ENCODE measurements at places on chromosomes 11 and 22.
A peak's percentile ranks its signal among the peaks of the same experiment; 100 is the strongest.

DNA sequence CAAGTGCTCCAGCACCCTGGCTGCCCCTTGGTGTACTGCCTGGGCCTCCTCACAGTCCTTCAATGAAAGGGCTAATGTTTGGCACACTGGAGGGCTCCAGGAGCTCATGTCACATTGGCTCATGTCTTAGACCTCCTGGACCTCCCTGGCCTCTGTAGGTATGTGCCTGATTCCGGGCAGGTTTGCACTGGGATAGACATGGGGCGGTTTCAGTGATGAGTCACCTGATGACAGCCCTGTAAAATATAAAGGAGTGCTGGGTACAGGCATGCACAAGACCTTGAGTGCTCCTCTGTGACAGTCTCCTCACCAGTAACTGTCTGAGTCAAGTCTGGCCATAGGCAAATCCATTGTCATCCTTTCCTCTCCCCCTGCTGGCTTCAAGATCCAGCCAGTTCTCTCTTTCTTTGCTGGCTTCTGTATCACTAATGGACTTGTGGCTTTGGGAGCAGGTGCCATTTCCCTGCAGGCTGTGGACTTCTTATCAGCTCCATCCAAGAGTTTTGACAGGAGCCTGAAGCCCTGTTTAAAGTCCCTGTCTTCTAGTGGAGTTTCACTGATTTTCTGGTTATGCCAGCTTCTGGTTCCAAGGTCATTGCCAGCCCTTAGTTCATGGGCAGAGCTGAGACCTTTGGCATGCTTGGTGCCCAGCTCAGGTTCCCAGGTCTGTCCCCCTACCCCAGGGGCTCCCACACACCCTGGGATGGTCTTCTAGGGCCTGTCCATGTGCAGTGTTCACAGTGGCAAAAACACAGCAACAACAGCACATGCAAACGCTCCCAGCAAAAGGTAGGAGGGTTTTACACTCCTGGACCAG is 22.7 kb upstream of the P2RY2 start:
- DNase-seq, result no peak

DNA sequence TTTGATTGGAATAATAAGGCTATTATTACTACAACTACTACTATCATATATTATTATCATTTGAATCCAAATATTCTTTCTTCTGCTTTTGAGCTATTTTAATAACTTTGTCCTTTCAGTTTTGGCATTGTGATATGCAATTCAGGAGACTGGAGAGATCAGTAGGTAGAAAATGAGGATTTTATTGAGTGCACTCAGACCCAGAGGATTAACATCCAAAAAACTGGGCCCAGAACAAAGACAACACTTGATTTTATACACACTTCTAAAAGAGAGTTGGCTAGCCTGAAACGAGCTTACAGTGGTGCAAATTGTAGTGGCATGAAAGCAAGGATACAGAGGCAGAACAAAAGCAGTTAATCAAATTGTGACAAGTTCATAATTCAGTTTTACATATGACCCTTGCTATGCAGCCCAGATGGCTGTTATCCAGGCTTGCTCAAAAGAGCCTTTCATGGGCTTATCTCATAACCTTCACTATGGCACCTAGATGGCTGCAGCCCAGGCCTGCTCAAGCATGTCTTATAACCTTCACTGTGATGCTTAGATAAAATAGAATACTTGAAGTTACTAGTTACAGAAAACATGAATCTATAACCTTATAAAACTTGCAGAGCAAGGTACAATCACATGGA is 796.3 kb upstream of the RAG2 start:
- DNase-seq, result no peak

- no peak for DNase-seq
Observed at GRCh38 chr22:22737590-22737989, 93.2 kb downstream of the GGTLC2 start.

DNA sequence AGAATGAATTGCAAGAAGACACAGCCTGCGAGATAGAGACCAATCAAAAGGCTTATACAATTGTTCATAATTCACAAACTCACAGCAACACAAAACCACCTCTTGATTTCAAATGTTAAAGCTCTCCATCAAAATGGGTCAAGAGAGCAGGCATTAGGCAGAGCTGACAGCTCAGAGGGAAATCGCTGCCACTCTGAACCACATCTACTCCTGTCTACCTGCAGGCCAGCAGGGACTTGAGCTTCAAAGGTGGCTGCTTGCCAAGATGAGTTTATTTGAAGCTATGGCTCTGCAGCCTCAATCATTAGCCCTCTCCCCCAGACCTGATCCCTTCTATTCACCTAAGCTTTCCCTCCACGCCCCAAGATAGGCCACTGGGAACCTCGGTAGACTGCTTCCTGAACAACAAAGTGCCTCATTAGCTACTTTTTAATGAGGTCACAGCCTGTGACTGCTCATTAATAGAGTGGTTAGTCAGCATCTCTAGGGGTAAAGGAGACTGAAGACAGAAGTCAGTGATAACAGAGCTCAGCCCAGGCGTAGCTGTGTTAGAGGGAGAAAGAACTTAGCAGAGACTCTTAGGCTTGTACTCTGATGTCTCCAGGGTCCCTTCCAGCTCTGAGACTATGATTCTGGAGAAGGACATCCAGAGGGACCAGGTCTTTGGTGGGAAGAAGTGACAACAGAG is 21.2 kb upstream of the OR10A5 start:
- DNase-seq, result no peak

- DNase-seq, result no peak
Observed at GRCh38 chr11:11394241-11394640, 41.2 kb upstream of the CSNK2A3 start.

GRCh38 chr22:46300491-46300890 is 3.8 kb downstream of the GTSE1 start:
- DNase-seq, result no peak

DNA sequence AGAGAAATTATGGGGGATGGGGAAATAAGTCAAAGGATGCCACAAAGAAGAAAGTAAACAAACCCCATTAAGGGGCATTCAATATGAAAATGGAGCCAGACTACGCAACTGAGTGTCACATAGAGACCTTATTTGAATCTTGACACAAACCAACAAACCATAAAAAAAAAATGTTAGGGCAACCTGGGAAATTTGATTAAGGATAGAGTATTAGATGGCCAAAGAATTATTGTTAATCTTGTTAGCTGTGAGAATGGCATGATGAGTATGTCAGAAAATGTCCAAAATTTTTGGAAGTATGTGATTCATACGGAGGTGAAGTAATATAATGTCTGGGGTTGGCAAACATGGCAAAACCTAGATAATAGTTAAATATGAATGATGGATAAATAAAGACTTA is 322.1 kb upstream of the MPPED2 start:
- DNase-seq, result no peak

DNA sequence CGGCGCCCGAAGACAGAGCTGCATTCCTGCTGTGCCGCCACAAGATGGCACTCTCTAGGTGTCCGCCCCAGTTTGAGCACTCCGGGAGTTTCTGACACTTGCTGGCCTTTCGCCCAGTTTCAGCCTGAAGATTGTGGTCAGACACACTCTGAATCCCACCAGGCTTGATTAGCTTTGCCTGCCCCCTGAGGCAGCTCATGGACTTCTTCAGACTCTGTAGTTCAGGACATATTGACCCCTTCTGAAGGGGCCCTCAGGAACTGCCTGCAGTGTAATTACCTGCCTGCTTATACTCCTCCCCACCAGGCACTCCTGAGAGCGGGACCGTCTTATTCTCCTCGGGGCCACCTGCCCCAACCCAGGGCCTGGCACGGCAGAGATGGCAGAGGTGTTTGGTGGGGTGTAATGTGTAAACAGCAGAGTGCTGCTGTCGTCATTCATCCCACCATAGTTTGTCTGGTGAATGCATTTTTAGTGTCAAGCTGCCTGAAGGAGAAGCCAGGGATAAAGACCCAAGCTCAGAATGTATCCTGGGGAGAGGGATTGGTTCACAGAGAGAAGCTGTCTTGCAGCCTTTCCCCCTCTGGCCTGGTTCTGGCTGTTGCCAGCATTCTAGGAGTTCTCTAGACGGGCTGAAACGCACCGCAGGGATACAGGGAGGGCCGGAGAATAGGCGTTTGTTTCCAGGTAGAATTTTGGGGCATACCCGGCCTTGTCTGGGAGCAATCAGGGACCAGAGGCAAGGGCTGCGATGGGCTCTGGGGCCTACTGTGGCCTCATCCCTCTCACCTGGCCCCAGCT is 46.4 kb downstream of the EIF3F start:
- peak; percentile 82 for DNase-seq

Data from BE2C (cell line).